ENCODE measurements at places on chromosomes 6 and 20. TPM values are rescaled to one million over a fixed set of nuclear protein-coding genes. Genes with fewer than 3 reads are reported as not detected.

Gene CDSN
- not detected for total RNA-seq

Gene FIG4
- 16.9 TPM for total RNA-seq

GRCh38 chr6:130697995-130698535 lies 129.1 kb upstream of the SMLR1 start:
- DNase-seq, result peak; percentile 79

GRCh38 chr6:46011188-46012085 lies 4.2 kb downstream of the CLIC5 start:
- DNase-seq, result no peak

GRCh38 chr20:58508762-58509395 lies 6.3 kb downstream of the APCDD1L start:
- no peak for DNase-seq

GRCh38 chr6:25542984-25543910 lies 108.8 kb upstream of the SCGN start:
- DNase-seq, result no peak

DNA sequence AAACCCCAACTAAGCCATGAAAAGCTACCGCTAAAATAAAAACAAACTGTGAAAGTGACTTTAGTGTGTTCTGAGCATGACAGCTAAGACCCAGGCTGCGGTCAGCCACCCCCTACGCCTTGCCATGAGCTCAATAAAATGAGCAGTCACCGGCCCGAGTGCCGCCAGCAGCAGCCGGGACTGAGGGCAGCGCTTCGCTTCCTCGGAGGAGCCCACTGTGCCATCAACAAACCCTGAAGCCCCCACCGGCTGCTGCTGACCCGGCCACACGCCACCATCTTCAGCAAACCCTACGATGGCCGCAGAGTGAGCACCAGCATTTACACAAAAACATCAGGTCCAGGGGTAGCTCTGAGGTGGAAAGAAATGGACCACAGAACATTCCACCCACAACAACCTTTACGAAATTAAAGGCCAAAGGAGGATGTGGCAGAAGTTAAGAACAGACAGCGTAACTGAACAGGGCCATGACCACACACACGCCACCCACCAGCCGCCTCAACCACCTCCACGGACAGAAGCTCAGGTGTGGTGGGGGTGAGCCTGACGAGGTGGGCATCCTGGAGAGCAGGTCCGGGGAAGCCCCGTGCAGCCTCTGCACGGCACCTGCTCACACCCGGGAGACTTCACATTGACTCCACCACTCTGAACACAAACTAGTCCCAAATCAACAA lies 67.0 kb downstream of the THBS2 start:
- DNase-seq, result no peak

GRCh38 chr6:128414943-128415342 lies 105.5 kb downstream of the PTPRK start:
- DNase-seq, result no peak
